Naive thymus-derived CD4-positive, alpha-beta T cell (primary cell): ENCODE measurements at places on chromosomes 5 and 9. TPM values are rescaled to one million over a fixed set of nuclear protein-coding genes. Genes with fewer than 3 reads are reported as not detected.

Gene SCGB3A1
- not detected for polyA plus RNA-seq

Gene SLC12A2
- polyA plus RNA-seq: 5.7 TPM

Gene PCDHA4
- not detected for polyA plus RNA-seq

Gene SEMA4D
- polyA plus RNA-seq: 268 TPM

GRCh38 chr9:95796029-95796428, 79.5 kb upstream of the ERCC6L2 start:
- DNase-seq: no peak

DNA sequence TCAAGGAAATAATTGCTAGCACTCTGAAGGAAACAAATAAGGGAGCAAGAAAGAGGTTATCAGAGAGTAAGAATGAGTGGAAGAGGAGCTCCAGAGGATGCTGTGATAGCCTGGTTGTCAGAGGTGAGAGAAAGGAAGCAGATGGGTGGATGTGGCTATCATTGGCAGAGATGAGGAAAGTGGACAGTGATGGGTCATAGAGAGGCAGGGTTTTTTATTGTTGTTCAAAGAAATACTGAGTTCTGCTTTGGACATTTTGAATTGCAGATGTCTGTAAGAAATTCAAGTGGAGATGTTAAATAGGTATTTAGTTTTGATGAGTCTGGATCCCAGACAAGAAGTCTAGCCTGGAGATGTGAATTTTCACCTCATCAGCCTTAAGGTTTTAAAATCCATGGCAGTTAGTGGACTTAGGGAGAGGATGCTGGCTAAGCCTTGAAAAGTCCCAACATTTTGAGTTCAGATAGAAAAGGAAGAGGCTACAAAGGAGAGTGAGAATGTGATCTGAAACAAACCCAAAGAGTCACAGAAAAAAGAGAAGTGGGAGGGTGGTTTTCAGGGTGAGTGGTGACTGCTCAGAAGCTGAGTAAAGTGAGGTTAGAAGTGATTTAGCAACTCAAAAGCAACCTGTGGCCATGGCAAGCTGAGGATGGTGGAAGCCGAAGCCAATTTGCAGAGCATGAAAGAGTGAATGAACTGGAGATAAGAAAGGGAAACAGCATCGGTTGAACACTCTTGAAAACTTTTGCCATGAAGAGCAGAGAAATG, 50.4 kb downstream of the PPIC start:
- DNase-seq: no peak

Gene ADRB2
- 0.21 TPM for polyA plus RNA-seq

Gene TMEM252
- polyA plus RNA-seq: not detected

DNA sequence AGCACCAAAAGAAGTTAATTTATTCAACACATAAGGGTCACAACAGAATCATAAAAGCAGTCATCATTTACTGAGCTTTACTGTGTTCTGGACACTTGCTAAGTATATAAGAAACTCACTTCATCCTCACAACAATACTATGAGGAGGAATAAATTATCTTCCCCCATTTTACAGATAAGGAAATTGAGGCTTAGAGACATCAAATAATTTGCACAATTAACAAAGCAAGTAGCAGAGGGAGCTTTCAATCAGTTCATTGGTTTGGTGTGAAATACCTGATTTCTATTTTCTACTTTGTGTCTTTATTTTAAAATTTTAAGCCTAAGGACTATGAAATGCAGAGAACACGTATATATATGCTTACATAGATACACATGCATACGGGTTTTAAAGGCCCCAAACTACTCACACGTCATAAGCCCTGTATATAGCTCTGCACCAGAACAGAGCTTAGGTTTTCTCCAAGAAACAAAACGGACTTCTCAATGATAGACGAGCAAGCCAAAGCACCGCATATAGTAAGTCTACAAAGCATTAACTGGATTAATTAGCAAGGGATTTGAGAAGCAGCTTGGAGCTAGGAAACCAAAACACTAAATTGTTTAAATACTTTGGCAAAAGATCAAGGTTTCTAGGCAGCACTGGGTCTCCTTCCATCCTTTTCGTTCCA, 95.6 kb downstream of the DENND1A start:
- DNase-seq: no peak

DNA sequence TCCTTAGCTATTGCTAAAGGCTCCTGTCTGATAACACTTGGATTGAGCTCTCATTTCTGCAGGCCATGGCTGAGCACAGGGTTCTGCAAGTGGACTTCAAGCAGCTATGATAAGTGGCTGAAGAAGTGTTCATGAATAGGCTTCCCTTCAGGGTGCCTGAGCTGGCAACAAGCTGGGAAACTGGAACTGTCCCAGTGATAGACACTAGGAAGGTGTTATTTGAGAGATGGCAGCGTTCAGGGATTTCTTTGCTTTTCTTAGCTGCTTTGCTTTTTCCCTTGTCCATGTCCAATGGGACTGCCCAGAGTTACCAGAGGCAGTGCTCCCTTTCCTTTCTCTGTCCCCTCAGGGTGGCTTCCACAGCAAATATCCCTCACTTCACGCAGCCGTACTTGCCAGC, 75.8 kb downstream of the INIP start:
- no peak for DNase-seq

DNA sequence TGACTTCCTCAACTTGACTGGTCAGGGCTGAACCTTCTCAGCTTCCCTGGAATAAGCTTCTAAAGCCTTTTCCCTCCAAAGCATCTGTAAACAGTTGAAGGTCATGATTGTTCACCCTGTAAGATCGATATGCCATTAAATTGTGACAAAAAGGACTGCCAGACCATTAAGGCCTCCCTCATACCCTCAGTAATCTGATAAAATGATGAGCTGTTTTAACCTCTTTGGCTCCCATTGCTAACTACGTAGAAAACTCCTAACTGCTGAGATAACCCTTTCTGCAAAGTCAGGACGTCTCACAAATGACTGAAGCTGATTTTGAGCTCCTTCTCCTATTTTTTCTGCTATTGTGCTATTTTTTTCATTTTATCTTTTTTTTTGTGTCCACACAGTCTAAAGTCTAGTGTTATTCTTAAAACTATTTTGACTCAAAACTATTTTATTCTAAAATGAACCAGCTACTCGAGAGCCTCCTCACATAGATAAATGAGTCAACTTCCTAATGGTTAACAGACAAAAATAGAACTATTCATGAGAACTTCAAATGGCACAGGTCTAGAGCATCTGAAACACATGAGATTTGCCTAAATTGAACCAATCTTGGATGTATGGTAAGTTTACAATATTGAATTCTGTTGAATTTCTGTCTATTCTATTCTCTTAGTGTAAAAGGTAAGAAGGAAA, 395.6 kb upstream of the TLE4 start:
- no peak for DNase-seq

GRCh38 chr9:106874031-106874430, 11.1 kb downstream of the ZNF462 start:
- no peak for DNase-seq

DNA sequence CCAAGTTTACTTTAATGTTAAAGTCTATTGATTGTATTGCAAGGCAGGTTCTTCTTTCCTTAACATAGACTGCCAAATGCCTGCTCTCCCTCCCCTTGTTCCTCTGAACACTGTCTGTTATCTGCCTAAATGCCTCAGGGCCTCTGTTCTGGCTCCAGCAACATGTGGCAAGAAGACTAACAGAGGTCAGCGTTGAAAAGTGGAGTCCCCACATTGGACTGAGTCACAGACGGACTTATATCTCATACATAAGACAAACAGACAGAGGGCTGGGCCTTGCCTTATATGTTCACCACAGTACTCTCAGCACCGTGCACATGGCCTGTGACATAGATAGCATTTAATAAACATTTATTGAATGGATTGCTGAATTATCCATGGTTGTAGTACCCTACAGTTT, 91.4 kb downstream of the TSSK1B start:
- DNase-seq: no peak

GRCh38 chr5:159146839-159147238, 47.1 kb upstream of the EBF1 start:
- no peak for DNase-seq

Gene SV2C
- not detected for polyA plus RNA-seq

Gene HMCN2
- not detected for polyA plus RNA-seq

Gene SHC3
- not detected for polyA plus RNA-seq

DNA sequence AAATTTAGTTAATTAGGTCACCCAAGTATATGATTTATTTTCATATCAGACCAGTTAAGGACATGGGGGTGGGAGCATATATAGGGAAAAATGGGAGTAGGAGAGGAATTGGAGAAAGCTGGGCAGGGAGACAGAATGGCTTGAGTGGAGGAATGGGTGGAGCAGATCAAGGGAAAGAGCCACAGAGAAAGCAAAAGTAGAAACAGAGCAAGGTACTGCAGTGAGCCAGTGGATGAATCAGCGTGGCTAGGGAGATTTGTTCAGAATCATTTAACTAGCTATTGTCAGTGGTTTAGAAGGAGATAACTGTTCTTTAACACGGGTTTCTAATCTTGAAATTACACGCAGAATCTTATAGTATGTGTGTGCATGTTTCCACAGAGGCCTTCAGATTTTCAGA, 37.4 kb downstream of the SNX24 start:
- DNase-seq: no peak
